Chondrocyte (in vitro differentiated cells): ENCODE measurements at places on chromosomes 2 and 18. TPM values are rescaled to one million over a fixed set of nuclear protein-coding genes. Genes with fewer than 3 reads are reported as not detected.

Gene IL1A
- not detected in 3 replicates for total RNA-seq

DNA sequence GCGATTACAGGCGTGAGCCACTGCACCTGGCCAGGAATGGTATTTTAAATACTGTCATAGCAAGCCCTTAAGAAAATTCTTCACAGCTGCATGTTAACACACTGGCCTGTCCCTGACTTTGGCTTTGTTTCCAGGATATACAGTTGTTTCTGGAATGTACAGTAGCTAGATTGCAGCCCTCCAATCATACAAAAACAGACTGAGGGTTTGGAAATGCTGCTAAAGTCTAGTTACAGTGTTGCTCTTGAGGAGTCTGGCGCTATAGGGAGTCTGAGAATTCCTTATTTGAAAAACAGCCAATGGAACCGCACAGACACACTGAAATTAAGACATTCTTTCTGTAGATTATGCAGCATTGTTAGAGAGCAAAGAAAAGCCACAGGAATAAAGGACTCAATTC, 37.7 kb downstream of the STON1 start:
- DNase-seq, result no peak

GRCh38 chr2:206915121-206915520, 24.2 kb upstream of the CPO start:
- no peak for DNase-seq

- no peak for DNase-seq
Measured at GRCh38 chr2:24577481-24577880, 86.4 kb downstream of the NCOA1 start.

- DNase-seq, result no peak
Measured at GRCh38 chr2:12727641-12728040, 10.9 kb downstream of the TRIB2 start.

DNA sequence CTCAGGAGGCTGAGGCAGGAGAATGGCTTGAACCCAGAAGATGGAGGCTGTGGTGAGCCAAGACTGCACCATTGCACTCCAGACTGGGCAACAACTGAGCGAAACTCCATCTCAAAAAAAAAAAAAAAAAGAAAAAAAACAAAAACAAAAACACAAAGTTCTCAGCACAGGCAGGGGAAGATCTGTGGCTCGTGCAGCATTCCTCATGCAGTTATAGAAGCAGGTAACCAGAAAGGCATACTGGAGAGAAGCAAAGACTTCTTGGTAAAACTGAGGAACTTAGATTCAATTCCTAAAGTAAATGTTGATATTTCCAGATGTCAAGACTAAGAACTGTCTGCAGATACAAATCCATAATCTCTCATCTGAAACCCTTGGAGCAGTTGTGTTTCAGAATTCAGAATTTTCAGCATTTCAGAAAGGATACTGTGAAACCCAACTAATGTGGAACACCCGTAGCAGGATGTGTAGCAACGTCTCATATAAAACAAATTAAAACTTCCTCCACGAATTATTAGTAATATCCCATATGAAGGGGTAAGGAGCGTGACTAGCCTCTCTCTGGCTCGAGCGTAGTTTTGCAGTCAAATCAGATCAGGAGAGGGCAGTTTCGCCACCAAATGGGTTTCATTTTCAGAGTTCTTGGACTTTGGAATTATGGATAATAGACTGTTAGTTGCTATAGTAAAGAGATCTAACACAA, 13.2 kb upstream of the SLC25A52 start:
- DNase-seq, result no peak

DNA sequence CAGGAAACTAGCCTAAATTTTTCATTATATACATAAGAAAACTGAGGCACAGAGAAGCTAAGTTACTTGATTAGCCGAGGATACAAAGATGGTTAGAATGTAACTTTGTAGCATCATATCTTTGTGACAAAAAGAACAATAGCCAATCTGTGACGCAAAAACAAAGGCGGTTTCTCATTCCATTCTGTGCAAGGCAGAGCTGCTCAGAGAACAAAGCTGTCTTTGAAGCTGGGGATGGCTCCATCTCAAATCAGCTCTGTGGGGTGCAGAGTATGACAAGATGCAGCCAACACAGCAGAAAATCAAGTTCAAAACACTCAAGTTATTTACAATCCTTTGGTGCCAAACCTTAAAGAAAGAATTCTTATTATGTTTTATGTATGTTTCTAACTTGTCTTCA, 81.9 kb upstream of the VWC2L start:
- DNase-seq, result no peak

GRCh38 chr2:231185886-231186285, 12.5 kb upstream of the ARMC9 start:
- DNase-seq, result no peak

DNA sequence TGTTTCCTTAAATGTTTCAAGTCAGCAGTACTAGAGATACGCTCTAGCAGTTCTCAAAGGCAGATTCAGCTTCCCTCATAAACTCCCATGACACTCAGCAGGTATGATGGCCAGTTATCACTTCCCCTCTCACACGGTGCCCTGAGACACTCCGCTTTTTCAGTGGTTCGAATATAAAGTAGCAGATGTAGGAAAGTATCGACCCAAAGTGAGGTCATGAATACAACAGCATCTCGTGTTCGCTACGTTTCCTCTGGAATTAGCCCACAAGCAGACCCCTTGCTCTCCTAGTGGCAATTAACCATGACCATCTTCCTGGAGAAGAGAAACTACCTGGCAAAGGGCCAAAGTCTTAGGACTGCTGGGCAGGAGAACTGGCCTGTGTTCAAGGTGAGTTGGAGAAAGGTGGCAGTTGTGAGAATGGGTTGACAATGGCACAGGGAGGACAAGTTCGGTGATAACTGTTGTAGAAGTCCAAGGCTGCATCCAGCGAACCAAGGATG, 9.3 kb upstream of the AGBL5 start:
- DNase-seq, result no peak
